Stimulated activated CD8-positive, alpha-beta memory T cell treated with anti-CD3 and anti-CD28 coated beads, Interleukin-7, amount 100 ng/mL, for 1 hour (primary cell): ENCODE measurements at places on chromosomes 5 and 9.

DNA sequence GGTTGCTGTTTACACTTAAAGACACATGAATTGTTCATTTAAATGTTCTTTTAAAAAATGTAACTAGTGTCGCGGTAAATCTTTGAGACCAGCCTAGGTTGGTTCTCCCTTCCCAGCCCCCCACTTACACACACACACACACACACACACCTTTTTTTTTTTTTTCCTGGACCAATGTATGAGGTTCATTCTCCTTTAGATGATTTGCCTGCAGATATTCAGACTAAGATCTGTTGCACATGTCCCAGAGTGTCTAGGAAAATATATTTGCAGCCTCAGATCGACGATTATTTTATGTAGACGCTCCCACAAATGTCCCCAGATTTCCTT is 4.4 kb upstream of the ELAVL2 start:
- DNase-seq, result no peak

DNA sequence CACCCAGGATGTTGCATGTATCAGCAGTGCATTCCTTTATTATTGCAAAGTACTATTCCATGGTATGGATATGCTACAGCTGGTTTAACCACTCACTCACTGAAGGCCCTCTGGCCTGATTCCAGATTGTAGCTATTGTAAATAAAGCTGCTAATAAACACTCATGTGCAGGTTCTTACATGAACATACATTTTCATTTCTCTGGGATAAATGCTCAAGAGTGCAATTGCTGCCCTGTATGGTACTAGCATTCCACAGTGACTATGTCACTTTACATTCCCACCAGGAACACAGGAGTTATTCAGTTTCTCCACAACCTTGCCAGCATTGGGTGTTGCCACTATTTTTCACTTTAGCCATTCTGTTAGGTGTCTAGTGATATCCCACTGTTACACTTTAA is 267.6 kb downstream of the SPOCK1 start:
- no peak for DNase-seq

- DNase-seq, result no peak
These were observed 29.5 kb upstream of the PTPDC1 start for GRCh38 chr9:94054716-94055115.

DNA sequence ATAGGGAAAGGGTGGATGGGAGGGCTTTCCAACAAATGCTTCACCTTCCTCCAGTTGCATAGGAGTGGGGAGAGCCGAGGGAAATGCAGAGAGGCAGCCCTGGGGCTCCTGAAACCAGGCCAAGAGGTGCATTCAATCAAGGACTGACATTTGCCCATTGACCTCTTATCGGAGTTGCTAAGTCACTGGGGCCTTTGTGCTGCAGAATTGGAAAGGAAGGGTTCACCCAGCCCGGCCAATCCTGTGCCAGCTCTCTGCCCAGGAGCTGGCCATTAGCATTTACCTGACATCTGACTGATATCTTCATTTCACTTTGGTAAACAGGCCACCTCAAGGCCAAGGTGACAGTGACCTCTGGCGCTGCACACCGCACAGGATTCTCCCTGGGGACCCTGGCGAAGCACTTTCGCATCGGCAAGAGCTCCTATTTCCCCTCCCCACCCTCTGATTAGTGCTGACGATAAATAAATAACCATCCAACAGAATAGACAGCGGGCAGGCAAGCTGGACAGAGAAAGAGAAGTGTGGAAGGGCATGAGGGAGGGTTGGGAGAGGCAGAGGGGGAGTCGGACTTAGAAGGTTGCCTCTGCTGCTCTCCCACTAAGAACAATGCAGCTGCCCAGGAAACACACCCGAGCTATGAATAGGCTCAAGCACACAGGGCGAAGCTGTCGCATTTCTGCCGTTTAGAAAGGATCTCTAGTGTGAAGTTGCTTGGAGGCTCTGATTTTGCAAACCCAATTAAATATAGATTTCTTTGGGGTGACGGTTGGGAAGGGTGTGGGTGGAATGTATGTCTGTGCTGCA is 57.0 kb upstream of the BOD1 start:
- no peak for DNase-seq

GRCh38 chr5:176875783-176876505 is 23.2 kb downstream of the HK3 start:
- DNase-seq, result no peak

- no peak for DNase-seq
These were observed 138.5 kb downstream of the TTLL11 start for GRCh38 chr9:121954477-121955140.

GRCh38 chr5:39979-40583 is 51.9 kb upstream of the PLEKHG4B start:
- no peak for DNase-seq

DNA sequence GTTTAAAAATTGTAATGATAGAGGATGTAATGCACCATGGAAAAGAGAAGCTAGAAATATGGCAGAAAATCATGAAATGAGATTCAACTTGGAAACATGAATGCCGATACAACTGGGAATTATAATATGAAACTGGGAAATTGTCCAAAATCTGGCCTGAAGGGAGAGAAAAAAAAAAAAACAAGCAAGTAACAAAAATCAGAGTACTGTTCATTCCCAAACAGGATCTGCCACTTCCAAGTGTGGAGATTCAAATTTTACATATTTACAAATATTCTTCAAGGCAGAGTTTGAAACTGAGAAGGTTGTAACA is 56.6 kb upstream of the MOCS2 start:
- DNase-seq, result no peak

GRCh38 chr5:105054406-105054805 is 1491.8 kb upstream of the NUDT12 start:
- DNase-seq, result no peak
